RKO (cell line): ENCODE measurements at places on chromosomes 12 and 14.

- no peak for DNase-seq
Measured at GRCh38 chr12:90631591-90632212, 323.3 kb downstream of the CCER1 start.

GRCh38 chr12:95653771-95654546 is 102.7 kb upstream of the USP44 start:
- peak; percentile 15 for DNase-seq

DNA sequence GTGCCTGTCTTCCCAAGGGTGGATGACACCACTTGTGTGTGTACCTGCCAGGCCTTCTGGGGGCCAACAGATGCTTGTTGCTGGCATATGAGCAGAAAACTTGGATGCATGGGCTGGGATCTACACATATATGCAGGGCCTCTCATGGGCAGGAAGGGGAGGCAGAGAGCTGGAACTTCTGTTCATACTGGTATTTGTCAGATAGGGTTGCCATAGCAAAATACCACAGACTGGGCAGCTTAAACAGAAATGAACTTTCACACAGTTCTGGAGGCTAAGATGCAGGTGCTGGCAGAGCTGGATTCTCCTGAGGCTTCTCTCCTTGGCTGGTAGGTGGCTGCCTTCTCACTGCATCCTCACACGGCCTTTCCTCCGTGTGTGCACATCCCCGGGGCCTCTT is 121.8 kb downstream of the SUDS3 start:
- no peak for DNase-seq

GRCh38 chr12:88529531-88530488 is 50.5 kb downstream of the KITLG start:
- DNase-seq = no peak

DNA sequence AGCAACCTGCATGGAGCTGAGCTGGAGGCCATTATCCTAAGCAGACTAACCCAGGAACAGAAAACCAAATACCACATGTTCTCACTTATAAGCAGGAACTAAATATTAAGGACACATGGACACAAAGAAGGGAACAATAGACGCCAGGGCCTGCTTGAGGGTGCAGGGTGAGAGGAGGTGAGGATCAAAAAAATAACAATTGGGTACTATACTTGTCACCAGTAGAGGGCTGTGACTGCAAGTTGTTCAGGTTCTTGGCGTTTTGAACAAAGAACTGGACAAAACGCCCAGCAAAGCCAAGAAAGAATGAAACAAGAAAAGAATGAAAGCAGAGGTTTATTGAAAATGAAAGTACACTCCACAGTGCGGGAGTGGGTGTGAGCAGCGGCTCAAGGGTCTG is 208.5 kb upstream of the NEDD1 start:
- DNase-seq = peak; percentile 9

- DNase-seq = no peak
Measured at GRCh38 chr14:21385188-21385904, 1.5 kb upstream of the SUPT16H start.

- DNase-seq = peak; percentile 47
Measured at GRCh38 chr14:72745546-72745945, 148.4 kb downstream of the DPF3 start.

GRCh38 chr12:111056618-111057521 is 136.5 kb upstream of the MYL2 start:
- no peak for DNase-seq

- DNase-seq = no peak
Measured at GRCh38 chr12:8922544-8922943, 8.2 kb downstream of the PHC1 start.

GRCh38 chr12:6957151-6957701 is 6.1 kb downstream of the PTPN6 start:
- DNase-seq = no peak

GRCh38 chr12:104501660-104502059 is 44.9 kb downstream of the CHST11 start:
- DNase-seq = no peak

GRCh38 chr14:21902561-21903181 is 229.1 kb upstream of the OR4E1 start:
- DNase-seq = no peak

- no peak for DNase-seq
Measured at GRCh38 chr12:121613462-121613861, 12.9 kb upstream of the ORAI1 start.

GRCh38 chr12:109689426-109689825 is 24.2 kb upstream of the FAM222A start:
- DNase-seq = no peak

- DNase-seq = peak; percentile 43
Measured at GRCh38 chr14:70567791-70568190, 32.7 kb downstream of the MED6 start.

DNA sequence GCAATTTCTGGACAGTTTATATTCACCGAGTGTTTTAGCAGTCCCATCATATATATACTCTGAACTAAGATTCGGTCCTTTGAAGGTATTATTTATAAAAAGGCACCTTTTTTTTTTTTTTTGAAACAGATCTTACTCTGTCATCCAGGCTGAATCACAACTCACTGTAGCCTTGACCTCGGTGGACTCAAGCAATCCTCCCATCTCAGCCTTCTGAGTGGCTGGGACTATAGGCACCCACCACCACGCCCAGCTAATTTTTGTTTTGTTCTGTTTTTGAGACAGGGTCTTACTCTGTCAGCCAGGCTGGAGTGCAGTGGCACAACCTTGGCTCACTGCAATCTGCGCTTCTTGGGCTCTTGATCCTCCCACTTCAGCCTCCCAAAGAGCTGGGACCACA is 52.1 kb downstream of the BTBD7 start:
- no peak for DNase-seq

- peak; percentile 34 for DNase-seq
Measured at GRCh38 chr12:79262938-79263337, 398.4 kb downstream of the SYT1 start.

- no peak for DNase-seq
Measured at GRCh38 chr12:95286713-95287112, 69.1 kb downstream of the VEZT start.

GRCh38 chr14:76424359-76424758 is 48.4 kb downstream of the ESRRB start:
- no peak for DNase-seq

GRCh38 chr12:61564466-61564865 is 695.7 kb upstream of the USP15 start:
- DNase-seq = no peak

DNA sequence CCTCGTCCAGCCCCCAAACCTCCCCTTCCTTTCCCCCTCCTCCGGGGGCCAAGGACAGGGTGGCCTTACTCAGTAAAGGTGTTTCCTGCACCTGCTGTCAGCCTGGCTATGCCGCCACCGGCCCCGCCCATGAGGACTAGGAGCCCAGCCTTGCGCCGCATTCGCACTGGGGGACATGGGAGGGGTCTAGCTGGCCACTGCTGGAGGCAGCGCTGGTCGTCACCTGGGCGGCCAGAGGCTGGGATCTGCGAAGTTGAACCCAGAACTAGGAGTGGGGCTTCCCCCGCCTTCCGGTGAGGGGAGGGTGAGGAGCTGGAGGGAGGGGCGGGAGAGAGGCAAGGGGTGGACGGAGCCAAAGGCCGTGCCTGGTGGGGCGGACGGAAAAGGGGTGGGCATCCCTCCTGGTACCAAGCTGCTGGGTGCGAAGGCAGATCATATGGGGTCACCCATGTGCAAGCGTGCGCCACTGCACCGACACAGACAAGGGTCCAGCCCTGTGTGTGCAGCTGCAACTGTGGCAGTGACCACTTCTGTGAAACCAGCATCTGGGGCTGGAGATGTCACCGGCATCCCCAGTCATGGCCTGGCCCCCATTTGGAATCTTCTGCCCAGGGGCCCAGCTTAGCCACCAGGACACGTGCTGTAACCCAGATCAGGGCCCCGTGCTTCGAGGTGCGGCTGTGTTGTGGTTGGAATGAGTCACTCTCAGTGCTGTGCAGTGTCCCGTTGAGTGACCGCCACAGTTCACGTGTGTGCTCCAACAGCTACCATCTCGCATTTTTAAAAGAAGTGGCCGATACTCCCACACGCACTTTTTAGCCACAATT is 8.5 kb downstream of the AMN start:
- peak; percentile 12 for DNase-seq

DNA sequence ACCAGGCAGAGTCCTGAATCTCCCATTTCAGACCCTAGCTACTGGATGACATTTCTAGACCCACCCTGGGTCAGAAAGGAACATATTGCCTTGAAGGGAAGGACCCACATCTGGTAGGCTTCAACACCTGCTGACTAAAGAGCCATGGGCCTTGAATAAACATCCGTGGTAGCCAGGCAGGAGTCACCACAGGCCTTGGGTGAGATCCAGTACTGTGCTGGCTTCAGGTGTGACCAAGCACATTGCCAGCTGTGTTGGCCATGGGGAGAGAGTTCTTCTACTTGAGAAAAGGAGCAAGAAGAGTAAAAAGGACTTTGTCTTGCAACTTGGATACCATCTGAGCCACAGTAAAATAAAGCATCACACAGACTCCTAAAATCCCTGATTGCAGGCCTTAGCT is 332.6 kb downstream of the SLC16A7 start:
- no peak for DNase-seq

DNA sequence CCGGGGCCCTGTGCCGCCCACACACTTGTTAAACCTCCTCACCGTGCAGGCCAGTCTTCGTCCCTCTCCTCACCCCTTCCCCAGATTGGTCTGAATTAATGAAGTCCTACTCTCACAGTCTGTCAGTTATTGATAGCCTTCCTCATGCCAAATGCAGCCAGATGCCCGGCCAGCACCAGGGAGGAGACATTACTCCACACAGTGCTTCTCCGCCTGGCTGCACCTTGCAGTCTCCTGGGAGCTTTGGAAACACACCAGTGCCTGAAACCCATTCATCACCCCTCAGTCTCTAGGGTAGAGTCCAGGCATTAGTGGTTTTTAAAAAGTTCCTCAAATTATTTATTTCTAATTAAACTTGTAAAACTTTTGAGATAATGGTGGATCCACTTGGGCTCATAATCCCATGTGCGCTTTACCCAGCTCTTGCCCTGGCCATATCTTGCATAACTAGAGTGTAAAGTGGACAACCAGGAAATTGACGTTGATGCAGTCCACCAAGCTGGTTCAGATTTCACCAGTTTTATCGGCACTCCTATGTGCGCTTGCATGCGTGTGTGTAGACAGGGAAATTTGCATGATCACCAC is 38.2 kb upstream of the TSPAN9 start:
- no peak for DNase-seq

- no peak for DNase-seq
Measured at GRCh38 chr12:15033641-15034040, 60.8 kb downstream of the PDE6H start.

DNA sequence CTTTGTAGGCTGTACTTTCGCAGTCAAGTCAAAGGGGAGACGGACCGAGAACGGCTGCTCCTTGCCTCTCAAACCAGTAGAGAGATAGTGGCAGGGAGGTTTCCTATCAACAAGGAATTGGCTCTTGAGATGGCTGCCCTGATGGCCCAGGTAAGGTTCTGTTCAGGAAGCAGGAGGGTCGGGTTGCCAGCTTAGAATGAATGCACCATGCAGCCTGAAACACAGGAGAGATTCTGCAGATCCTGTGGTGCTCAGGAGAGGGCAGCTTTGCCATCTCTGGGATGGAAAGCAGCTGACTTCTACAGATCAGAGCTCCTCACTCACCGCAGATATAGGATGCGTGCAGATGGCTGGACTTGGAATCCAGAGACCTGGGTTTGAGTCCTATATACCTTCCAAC is 18.0 kb downstream of the PIGH start:
- DNase-seq = no peak

DNA sequence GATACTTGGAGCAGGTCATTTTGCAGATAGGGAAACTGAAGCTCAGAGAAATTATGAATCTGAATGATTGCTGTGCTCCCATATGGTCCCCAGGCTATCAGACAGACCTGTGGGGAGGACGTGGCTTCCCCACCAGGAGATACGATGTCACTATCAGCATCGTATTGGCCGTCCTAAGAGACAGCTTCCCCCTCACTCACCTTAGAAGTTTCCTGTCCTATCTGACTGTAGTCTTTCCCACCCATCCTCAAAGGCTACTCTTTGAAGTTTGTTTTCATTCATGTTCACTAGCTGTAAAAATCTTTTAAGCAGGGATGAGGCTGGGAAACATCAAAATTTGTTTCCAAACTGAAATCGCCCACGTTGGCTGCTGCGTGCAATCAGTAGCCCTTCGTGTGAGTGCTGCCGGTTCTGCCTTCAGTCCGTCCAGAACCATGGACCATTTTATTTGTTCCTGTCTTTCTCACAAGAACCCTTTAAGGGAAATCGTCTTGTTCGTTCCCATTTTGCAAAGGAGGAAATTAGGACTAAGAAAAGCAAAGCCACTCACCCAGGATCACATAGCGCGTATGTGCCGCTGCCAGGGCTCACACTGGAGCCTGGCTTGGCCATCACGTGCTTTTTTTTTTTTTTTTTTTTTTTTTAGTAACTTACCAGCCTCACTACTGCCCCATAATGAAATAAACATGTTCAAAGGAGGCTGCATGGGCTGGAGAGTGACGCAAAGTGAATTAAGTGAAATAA is 1.0 kb upstream of the KDM2B start:
- no peak for DNase-seq

DNA sequence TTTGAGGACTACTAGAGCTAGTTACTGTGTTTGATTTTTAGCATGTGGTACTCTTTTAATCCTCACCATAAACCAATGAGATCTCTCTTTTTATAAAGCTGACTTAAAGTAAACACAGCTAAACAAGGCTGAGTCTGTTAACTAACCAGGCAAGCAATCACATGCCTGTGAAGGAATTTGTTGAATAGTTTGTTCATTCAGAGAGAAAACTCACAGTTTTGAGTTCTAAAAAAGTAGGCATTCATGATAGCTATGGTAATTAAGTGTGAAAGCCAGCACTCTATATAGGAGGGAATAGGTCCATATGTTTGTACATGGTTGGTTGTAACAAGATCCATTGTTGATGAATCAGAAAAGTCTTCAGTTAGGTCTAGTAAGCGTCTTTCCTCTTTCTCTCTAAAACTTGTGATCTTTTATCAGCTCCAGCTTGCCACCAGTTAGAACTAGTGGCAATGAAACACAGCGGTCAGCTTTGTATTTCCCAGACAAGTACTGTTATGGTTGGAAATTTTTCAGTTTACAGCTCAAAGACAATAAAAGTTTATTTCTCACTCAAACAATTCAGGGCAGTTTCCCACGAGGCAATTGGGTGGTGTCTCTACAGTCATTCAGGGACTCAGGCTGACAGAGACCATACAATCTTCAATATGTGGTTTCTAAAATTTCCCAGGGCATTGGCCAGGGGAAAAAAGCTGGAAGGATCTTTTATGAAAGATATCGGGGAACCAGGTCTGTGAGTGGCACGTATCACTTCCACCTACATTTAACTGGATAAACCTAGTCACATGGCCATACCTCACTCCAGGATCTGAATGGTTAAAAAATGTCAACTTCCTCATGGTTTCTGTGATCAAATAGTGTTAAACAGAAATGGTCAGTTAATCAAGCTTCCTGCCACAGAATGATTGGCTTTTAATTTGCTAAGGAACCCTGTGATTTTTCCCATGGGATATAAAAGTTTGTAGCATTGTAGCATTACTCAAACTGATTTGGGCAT is 203.1 kb downstream of the KIF21A start:
- no peak for DNase-seq
